ENCODE measurements at places on chromosomes 4 and X.

- no peak for DNase-seq
Measured at GRCh38 chr4:1693131-1693896, 9.2 kb upstream of the FAM53A start.

- no peak for DNase-seq
Measured at GRCh38 chr4:96102541-96103026, 262.7 kb downstream of the PDHA2 start.

GRCh38 chrX:771536-771935 is 140.9 kb downstream of the SHOX start:
- DNase-seq: peak; percentile 49

GRCh38 chr4:26069218-26069617 is 155.2 kb downstream of the SMIM20 start:
- DNase-seq: no peak

DNA sequence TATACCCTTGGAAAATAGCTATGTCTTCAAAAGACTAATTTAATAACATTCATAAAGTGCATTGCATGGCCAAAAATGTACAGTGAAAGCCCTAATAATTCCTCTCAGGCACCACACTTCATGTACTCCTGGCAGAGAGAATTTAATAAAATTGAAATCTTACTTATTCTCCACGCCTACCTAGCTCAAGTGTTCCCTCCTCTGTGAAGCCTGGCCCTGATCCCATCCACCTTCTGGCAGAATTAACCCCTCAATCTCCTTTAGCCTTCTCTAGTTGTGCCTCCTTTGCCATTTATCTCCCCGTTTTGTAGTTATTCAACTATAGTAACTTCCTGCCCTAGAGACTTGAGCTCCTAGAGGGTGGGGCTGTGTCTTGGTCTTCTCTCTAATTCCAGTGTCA is 26.7 kb downstream of the ACE2 start:
- DNase-seq: no peak

DNA sequence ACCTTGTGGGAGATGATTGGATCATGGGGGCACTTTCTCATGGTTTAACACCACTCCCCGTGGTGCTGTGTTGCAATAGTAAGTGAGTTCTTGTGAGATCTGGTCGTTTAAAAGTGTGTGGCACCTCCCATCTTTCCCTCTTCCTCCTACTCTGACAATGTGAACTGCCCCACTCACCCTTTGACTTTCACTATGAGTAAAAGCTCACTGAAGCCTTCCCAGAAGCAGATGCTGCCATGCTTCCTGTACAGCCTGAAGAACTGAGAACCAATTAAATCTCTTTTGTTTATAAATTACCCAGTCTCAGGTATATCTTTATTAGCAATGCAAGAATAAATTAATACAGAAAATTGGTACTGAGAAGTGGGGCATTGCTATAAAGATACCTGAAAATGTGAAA is 509.6 kb upstream of the CT83 start:
- DNase-seq: no peak

GRCh38 chr4:61440321-61440720 is 240.2 kb downstream of the ADGRL3 start:
- no peak for DNase-seq

Measured in chondrocyte (in vitro differentiated cells).